PC-9 (cell line): ENCODE measurements at places on chromosomes 6 and 20. TPM values are rescaled to one million over a fixed set of nuclear protein-coding genes. Genes with fewer than 3 reads are reported as not detected.

Gene THEMIS
- total RNA-seq = not detected in 2 replicates

GRCh38 chr6:98498866-98499265 lies 335.5 kb upstream of the POU3F2 start:
- no peak for DNase-seq

- no peak for DNase-seq
Measured at GRCh38 chr6:13302291-13302690, 26.0 kb downstream of the TBC1D7 start.

GRCh38 chr6:112050429-112050828 lies 3.5 kb upstream of the CCN6 start:
- DNase-seq = no peak

Gene COL11A2
- 2.2 and 3.4 TPM in 2 replicates for total RNA-seq

GRCh38 chr6:104862456-104862855 lies 2.7 kb upstream of the HACE1 start:
- no peak for DNase-seq

Gene GGT7
- total RNA-seq = 6.5 and 9.4 TPM in 2 replicates

Gene RAB44
- total RNA-seq = not detected in 2 replicates

- no peak for DNase-seq
Measured at GRCh38 chr20:53126185-53126584, 154.0 kb downstream of the TSHZ2 start.

Gene HTR1E
- not detected in 2 replicates for total RNA-seq

DNA sequence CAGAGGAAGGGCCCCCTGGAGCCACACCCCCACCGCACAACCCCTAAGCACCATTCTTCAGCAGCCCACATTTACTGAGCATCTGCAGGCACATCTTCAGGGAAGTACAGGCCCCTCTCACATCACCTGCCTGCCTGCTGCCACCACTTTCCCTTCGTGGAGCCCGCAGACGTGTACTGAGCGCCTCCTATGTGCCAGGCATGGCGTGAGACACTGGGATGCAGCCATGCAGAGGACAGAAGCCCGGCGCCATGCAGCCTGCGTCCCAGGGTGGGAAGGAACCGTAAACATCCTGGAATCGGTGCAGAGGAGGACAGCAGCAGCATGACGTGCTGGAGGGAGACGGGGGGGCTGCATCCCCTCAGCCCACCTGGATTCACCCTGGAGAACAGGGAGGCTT lies 78.1 kb downstream of the GRM4 start:
- DNase-seq = peak; percentile 23

Gene C6orf15
- total RNA-seq = 21.1 and 21.6 TPM in 2 replicates

DNA sequence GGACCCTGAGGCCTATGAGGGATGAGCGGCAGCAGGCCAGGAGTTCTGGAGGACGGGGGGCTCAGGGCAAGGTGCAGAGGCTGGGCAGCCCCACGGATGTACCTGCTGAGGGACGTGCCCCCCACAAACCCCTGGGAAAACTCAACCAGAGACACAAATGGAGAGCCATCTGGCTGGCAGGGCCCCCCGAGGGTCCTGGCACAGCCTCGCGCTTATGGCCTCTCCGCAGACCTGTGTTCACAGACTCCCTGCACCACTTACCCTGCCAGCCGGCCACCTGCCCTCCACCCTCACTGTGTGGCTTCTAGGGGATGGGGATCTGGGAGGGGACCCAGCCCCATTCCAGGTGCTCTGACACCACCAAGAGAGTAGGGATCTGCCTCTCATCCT lies 3.4 kb upstream of the ZBTB46 start:
- DNase-seq = no peak

GRCh38 chr20:41617059-41617901 lies 897 bp downstream of the CHD6 start:
- no peak for DNase-seq

DNA sequence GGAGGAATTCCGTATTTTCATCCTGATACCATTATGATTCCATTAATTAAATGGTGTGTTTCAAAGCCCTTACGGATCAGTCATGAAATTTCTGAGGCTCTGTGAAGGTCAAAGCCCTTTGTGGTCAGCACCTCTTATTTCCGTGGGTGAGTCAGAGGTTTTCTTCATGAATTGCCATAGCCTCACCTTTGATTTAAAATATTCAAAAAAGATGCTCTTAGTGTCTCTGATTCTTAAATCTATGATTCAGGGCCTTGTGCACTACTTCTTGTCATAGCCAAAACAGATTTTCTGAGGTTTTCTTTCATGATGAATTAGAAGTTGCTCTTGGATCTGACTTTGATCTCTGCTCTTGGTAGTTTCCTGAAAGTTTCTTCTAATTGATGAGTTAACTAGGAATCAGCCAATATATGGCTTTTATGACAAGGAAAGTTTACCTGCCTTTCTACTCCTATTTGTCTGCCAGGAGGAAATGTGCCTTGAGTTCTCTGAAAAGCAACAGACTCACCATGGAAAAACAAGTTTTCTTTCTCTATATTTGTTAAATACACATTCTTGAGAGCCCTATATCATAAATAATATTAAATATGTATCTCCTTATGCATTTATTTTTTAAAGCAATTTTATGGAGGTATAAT lies 613.0 kb downstream of the UTRN start:
- peak; percentile 26 for DNase-seq

- DNase-seq = no peak
Measured at GRCh38 chr6:141963543-141964295, 169.0 kb upstream of the GJE1 start.

- DNase-seq = no peak
Measured at GRCh38 chr6:137815692-137816091, 51.4 kb upstream of the TNFAIP3 start.

- DNase-seq = no peak
Measured at GRCh38 chr6:7547315-7547714, 5.8 kb downstream of the DSP start.

GRCh38 chr20:17859616-17860232 lies 108.9 kb downstream of the SNX5 start:
- no peak for DNase-seq

DNA sequence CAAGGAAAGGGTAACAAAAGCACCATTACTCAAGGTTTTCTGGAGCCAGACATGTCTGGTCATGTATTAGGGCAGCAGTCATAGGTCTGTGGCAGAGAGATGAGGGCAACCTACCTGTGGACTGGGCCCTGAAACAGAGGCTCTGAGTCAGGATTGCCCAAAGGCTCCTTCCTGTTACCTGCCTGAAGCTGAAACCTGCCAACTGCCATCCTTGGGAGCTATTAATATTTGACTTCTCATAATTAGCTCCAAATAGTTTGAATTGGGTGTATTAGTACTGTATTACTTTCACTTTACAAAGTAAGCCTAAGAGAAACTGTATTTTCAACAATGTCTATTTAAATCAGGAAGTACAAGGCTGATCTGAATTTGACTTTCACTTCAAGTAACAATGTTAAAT lies 72.0 kb upstream of the TBX18 start:
- no peak for DNase-seq

Gene MRAP2
- total RNA-seq = not detected in 2 replicates

DNA sequence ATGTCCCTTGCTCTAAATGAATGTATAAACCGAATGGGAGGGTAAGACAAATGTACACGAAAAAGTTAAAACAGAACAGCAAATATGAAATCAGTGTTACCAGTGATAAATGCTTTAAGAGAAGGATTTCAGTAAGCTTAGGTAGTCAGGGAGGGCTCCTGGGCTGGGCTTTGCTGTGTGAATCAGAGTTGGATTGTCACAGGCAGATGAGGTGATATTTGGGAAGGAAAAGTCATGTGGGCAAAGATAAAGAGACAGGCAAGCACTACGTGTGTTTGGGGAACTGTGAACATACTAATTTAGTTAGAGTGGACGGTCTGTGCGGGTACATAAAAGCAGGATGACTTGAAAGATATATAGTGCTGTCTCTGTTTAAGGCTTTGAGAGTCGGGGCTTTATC lies 114.8 kb downstream of the CRYBG1 start:
- DNase-seq = no peak
